Cerebellar nuclear complex (tissue), 1 donor: ENCODE measurements at places on chromosomes 2 and 18.

DNA sequence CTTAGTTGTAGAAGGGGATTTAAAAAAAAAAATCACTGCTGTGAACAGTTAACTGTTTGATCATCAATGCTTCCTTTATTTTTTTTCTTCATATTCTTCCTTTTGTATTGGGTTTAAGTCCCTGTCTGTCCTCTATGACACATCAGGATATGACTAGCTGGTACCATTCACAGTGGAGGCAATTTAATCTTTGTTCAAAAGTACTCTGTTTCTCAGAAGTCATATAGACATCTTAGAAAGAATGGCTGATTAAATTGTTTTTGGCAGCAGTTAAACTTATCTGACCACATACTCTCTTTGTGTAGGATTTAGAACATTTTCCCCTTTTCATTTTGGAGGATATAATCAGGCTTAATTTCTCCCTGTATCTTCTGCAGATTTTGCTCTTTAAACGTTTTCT lies 807.8 kb upstream of the CDH2 start:
- no peak for DNase-seq

GRCh38 chr2:16240402-16240801 lies 300.1 kb downstream of the MYCN start:
- DNase-seq, result no peak

DNA sequence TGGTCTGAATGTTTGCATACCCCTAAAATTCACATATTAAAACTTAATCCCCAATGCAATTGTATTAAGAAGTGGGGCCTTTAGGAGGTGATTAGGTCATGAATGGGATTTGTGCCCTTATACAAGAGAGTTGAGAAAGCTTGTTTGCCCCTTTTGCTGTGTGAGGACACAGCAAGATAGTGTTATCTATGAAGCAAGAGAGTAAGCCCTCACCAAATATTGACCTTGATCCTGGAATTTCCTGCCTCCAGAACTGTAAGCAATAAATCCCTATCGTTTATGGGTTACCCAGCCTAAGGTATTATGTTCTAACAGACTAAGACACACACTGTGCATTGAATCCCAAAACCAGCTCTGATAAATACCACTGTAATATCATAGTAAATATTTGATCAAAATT lies 32.2 kb downstream of the NR4A2 start:
- DNase-seq, result no peak

DNA sequence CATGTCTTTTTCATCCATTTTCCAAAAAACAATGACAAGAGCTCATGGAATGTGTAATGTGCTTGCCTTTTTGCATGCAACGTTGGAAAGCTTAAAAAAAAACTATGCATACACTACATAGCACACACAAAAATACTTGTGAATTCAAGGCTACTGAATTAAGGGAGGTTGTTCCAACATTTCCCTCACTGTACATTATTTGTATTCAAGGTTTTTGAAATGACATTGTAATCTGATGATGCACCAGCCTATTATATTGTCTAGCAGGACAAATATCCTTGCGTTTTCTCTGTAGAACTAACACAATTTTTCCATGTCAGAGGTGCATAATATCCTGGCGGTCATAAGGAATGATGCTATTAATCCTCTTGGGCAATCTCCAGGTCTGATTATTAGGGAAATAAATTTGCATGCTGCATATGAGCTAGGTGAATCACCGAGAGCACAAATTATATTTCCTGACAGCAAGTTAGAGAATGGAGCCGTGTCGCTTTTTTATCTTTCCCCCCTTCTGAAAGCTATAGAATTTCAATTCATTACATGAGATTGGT lies 836.9 kb upstream of the FANCL start:
- no peak for DNase-seq

- no peak for DNase-seq
These were observed 127.3 kb downstream of the DIS3L2 start for GRCh38 chr2:232088771-232089170.

DNA sequence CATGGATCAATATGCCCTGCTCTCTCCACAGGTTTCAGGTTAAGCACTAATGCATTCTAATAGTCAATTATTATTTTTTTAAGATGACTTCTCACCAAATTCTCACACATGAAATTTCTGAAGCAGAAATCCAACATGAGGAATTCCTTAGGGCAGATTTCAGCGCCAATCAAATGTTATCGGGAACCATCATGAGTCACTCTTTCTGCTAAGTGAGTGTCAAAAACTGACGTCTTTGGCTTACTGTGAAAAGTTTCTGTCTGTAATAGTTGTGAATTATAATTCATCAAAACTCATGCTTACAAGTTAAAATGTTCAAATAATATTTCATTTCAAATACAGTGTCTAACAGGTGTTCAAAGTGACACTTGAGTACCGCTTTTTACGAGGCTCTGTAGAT lies 1038.6 kb downstream of the SOCS6 start:
- no peak for DNase-seq

GRCh38 chr2:68799140-68800026 lies 64.8 kb downstream of the ARHGAP25 start:
- no peak for DNase-seq

DNA sequence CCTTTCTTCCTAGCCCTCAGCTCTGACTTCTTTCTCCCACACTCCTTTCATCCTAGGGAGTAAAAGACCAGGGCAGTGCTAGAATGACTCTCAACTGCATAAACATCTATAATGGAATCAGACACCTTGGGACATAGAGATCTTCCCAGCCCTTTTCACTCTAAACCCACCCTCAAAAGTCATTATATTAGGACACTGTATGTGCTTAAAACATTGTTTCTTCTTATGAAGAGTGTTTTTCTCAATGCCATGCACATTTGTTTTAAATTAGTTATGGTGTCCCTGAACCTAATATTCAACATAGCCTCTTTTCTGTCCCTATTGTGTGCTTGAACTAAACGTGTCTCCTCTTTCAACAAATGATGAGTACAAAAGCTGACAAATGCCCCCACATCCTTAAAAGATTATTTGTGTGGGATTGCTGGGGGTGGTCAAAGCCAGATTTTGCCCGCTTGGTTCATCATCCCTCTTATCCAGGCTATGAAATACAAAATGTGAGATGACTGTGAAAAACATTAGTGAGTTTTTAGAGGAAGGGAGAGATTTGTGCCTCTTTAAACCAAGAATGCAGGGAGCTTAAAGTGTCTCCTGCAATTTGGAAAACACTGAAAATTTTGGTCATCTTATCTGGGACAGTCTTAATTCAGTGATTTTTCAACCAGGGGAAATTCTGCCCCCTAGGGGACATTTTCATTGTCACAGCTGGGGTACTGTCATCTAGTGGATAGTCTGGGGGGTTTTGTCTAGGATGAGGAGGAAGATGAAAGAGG lies 29.0 kb downstream of the SERPINB5 start:
- no peak for DNase-seq

DNA sequence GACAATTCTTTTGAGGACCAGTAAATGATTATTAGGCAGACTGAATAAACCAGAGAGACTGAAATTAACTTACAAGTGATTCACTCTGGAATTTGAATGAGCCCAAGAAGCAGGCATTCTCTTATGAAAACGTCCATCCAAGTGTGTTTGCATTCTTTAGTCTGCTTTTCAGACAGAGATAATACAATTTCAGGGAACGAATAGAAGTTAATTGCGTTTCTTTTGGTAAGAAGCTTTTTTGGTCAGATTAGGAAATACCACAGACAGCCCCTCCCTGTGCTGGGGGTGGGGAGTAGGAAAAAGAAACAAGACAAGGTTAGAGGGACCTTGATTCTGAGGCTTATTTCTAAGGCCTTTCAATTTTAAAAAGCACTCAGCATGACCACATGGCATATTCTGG lies 874.4 kb downstream of the SUCLG1 start:
- no peak for DNase-seq

GRCh38 chr2:20384953-20385352 lies 34.3 kb upstream of the PUM2 start:
- no peak for DNase-seq

DNA sequence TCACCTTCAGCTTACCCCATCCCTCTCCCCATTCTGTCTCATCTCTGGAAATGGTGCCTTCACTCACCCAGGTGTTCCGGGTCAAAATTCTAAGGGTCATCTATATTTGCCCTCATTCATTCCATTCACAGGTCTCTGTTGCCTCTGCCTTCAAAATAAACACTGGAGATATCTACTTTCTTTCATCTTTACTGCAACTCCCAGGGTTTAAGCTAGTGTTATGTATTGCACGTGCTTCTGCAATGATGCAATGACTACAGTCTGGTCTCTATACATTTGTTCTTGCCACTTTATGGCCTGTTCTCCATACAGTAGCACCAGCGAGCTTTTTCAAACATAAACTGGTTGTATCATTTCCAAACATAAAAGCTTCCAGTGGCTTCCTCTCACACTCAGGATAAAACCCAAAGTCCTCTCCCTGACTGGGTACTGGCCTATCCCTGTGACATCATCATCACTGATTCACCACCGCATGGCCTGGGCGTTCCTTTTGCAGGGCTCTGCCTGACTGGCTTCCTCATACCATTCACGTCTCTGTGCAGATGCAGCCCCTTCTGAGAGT lies 14.3 kb downstream of the DSG2 start:
- DNase-seq, result no peak

- DNase-seq, result no peak
These were observed 27.0 kb downstream of the CDH2 start for GRCh38 chr18:28149810-28150420.

DNA sequence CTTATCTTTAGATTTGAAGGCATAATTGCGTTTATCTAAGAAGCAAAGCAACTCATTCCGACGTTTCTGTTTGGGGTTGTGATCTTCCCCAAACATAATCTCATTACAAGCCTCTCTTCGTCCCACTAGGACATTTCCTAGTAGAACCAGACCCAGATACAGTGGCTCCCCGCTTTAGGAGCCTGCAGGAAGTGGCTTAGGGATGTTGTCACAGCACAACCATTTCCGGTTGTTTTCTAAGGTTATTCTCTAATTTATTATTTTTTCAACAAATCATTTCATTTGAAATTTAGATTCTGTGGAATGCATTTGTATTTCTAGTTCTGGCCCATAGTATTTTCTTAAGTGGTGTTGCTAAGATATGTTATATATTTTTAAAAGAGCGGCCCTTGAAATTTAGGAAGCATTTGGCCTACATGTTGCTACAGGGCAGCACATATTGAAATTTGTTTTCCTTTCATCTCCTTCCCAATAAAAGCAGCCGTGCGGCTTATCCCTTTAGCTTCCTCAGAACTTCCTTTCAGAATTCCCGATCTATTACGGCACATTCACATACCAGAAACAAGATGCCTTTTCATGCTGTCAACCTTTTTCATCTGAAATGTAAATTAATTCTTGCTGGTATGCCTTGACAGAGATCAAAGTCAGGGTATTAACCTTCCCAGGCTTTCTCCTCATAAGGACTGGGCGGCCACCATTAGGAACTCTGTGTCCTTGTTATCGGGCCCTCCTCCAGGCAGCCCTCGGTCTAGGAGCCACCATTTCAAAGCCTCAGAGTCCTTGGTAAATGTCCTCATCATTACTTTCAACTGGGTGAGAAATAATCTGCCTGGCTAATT lies 210.9 kb upstream of the SP5 start:
- no peak for DNase-seq

DNA sequence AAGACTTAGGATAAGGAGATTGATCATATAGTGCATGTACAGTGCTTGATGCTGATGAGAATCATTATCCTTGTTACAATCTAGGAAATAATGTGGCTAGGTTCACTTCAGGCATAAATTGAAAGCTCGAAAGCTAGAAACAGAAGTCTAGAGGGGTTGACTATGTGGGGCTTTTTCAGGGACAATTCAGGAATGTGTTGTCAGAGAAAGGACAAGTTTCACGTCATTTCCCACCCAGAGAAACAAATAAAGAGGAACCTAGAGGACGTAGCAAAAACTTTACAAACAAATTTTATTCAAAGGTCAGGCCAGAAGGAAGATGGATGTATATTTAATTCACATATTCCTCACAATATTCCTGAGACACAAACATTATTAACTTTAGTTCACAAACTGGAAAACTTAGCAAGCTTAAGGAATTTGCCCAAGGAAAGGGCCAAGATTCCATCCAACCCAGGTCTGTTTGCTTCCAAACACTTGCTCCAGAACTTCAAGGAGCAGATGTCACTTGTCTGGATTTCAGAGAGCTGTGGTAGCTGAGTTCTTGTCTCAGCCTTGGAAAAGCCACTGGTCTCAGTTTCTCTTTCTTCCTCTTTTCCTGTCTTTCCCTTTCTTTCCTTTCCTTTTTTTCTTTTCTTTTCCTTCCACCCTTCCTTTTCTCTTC lies 7.4 kb downstream of the CYRIA start:
- DNase-seq, result no peak

DNA sequence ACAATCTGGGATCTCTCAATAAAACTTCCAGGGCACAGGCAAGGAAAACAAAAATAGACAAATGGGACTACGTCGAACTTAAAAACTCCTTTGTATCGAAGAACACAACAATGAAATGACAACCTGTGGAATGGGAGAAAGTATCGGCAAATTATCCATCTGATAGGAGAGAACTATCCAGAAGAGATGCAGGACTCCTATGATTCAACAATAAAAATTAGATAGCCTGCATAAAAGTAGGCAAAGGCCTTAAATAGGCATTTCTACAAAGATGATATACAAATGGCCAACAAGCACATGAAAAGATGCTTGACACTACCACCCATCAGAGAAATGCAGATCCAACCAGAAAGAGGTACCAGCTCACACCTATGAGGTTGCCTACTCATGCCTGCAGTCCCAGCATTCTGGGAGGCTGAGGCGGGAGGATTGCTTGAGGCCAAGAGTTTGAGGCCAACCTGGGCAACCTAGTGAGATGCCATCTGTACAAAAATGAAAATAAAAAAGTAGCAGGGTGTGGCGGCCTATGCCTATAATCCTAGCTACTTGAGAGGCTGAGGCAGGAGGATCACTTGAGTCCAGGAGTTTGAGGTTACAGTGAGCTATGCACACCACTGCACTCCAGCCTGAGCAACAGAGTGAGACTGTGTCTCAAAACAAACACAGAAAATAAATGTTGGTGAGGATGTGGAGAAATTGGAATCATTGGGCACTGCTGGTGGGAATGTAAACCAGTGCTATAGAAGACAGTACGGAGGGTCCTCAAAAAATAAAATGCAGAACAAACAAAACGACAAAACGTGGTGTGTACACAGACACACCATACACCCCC lies 21.6 kb downstream of the TWIST2 start:
- no peak for DNase-seq

DNA sequence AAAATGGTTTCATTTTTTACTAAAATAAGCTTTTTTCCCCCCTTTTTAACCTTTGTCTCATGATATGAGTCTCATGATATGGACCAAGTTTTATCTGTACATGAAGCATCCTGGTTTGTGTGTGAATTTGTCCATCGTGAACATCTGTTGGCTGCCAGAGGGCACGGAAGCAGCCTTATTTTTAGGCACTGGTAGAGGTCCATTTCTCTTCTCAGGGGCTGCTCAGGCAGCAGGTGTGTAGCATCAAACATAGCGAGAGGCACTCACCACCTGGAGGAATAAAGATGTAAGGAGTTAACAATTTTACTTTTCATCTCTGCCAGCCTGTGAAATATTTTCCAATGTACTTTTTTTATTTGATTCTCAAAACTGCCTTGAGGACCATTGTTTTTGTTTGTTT lies 134.5 kb downstream of the RHBDD1 start:
- no peak for DNase-seq
